ENCODE measurements at places on chromosomes 3 and 15. TPM values are rescaled to one million over a fixed set of nuclear protein-coding genes. Genes with fewer than 3 reads are reported as not detected.

DNA sequence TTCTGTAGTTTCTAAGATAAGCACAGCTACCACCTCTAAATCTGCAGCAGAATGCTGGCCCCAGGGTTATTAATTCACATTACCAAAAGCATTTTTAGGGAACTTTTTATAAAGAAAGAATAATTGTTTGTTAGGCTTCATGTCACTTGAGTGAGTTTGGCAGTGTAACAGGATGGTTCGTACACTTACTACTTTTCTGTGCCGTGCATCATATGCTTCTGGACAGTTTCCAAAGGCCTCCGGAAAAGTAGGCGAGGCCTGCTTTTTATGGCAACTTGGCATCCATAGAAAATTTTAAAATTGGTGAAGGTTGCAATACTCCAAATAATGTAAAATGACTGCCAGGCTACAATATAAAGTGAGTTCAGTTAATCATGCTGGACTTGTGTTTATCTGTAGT is 30.0 kb downstream of the NIPA2 start:
- H3K4me1 ChIP-seq: no peaks in the 10 kb centered on the region
- H3K27me3 ChIP-seq: no peaks in the 10 kb centered on the region
- H3K27ac ChIP-seq: no peak overlapping the region
- no peak overlapping the region for H3K4me3 ChIP-seq

DNA sequence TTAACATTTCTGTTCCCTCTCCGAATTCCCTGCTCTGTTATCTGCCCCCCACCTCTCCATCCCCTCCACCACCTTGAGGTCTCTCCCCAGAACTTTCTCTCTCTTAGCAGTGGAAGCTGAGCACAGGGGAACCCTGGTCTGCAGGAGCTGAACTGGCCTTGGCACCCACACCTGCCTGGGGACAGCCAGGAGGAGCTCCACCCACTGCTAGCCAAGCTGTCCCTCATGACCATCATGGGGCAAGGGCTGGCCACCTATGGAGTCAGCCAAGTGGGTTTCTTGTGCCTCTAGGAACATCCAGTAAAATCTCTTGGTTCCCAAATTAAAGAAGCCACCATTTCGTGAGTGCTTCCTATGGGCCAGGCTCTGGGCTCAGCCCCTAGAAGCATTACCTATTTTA is 276.4 kb upstream of the TLE3 start:
- H3K27me3 ChIP-seq: peaks cover 15% of the 10 kb centered on the region
- H3K4me1 ChIP-seq: no peaks in the 10 kb centered on the region
- no peaks in the 10 kb centered on the region for H3K36me3 ChIP-seq

DNA sequence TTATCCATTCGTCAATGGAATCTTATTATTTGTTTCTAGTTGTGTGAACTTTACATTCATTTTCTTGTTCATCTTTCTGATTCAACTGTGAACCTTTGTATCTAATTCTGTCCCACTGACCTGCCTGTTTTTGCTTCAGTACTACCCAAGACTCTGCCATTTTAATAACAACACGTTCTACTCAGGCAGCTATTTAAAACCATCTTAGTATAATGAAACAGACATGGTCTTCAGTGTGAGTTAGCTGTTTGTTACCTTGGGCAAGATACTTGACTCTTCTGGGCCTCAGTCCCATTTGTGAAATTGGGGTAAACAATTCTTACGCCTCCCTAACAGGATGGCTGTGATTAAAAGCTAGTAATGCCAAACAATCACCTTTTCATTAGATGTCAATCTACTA is 1.6 kb downstream of the BTBD1 start:
- peaks cover 27% of the 10 kb centered on the region for H3K4me1 ChIP-seq
- peaks cover 10% of the 10 kb centered on the region for H3K36me3 ChIP-seq
- peak overlapping the region; percentile 86 for H3K4me3 ChIP-seq
- peak overlapping the region; percentile 85 for H3K27ac ChIP-seq

GRCh38 chr3:124783696-124784095 is 53.4 kb downstream of the UMPS start:
- no peak for DNase-seq
- H3K4me3 ChIP-seq: no peak overlapping the region
- H3K4me1 ChIP-seq: peaks cover 8% of the 10 kb centered on the region
- H3K36me3 ChIP-seq: no peaks in the 10 kb centered on the region
- H3K27me3 ChIP-seq: peaks cover 3% of the 10 kb centered on the region
- no peak overlapping the region for H3K27ac ChIP-seq

GRCh38 chr3:117798221-117798620 is 1088.6 kb downstream of the TUSC7 start:
- no peaks in the 10 kb centered on the region for H3K36me3 ChIP-seq
- no peak for DNase-seq
- no peak overlapping the region for H3K27ac ChIP-seq
- no peak overlapping the region for H3K4me3 ChIP-seq
- no peaks in the 10 kb centered on the region for H3K27me3 ChIP-seq

- no peak overlapping the region for H3K27ac ChIP-seq
- no peaks in the 10 kb centered on the region for H3K36me3 ChIP-seq
- H3K4me3 ChIP-seq: no peak overlapping the region
- H3K4me1 ChIP-seq: no peaks in the 10 kb centered on the region
Observed at GRCh38 chr3:10683106-10683505, 132.9 kb upstream of the SLC6A11 start.

DNA sequence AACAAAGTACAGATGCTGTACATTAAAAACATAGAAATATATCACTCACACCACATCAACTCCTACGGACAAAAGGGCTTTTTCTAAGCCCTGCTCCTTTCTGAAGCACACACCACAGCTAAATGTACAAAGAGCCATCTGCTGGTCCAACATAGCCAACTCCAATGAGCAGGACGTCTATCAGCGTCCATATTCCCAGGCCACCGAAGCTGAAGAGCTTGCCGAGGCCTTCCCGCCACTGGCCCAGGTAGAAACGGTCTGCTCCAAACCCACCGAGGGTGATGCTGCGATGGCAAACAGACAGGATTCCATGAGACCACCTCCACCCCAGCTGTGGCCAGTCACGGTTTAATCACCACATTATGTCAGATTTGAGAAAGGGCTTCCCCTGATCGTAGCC is 9.8 kb downstream of the TM2D3 start:
- no peak for DNase-seq
- H3K27ac ChIP-seq: peak overlapping the region; percentile 52
- H3K36me3 ChIP-seq: peaks cover 50% of the 10 kb centered on the region
- peaks cover 32% of the 10 kb centered on the region for H3K4me1 ChIP-seq

PIK3CB gene
- 24.8 TPM for total RNA-seq

MESP2 gene
- not detected for total RNA-seq

FGF7 gene
- not detected for total RNA-seq

PLA2G4E gene
- not detected for total RNA-seq

CHRD gene
- total RNA-seq: not detected

ZMYND10 gene
- total RNA-seq: 1.00 TPM

C3orf33 gene
- 2.5 TPM for total RNA-seq

SLC22A13 gene
- not detected for total RNA-seq

SENP8 gene
- 2.5 TPM for total RNA-seq
